Endodermal cell (in vitro differentiated cells): ENCODE measurements at places on chromosomes 11 and 22.

- DNase-seq = no peak
Measured at GRCh38 chr11:34586488-34587281, 34.2 kb upstream of the EHF start.

DNA sequence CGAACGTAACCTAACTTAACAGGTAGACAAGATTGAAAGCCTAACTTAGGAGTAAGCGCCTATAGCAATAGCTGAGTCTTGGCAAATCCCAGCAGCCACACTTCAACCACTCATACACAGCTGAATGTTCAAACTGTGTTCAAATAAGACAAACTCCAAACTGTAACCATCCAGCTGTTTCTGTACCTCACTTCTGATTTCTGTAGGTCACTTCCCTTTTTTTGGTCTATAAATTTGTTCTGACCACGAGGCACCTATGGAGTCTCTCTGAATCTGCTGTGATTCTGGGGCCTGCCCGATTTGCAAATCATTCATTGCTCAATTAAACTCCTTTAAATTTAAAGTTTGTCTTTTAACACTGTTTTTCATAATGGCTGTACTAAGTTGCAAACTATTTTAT lies 8.2 kb upstream of the TENM4 start:
- DNase-seq = no peak

DNA sequence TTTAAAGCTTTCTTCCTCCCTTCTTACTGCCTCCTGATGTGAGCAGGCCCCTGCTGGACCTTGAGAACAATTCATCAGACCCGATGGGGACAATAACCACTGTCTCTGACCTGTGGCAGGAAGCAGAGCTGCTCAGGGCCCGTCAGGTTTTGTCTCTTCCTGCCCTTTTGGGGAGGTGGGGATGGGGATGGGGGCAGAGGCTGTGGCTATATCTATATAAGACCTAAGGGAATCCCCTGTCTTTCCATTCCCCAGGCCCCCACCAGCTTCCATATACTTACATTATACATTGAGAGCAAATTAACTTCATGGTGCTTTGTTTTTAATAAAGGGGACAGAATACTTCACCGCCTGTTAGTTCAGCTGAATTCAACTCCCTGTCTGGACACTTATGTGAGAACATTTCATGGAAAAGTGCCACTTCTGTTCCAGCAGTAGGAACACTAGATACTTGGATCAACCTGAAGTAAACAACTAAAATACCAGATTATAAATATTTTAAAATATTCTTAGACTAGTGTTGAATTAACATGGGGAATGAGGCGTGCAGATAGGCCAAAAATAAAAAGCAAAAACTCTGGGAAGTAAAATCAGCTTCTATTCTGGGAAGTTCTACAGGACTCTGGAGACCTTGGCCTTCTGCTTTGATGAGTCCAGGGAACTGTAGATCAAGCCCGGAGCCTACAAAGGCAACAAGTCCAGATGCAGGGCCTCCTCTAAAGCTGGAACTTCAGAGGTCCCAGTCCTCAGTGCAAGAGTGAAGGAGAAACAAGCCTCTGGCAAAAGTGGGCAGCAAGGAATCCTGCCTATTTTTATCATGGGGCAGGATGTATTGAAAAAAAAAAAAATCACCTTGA lies 11.1 kb downstream of the ZP1 start:
- DNase-seq = no peak

DNA sequence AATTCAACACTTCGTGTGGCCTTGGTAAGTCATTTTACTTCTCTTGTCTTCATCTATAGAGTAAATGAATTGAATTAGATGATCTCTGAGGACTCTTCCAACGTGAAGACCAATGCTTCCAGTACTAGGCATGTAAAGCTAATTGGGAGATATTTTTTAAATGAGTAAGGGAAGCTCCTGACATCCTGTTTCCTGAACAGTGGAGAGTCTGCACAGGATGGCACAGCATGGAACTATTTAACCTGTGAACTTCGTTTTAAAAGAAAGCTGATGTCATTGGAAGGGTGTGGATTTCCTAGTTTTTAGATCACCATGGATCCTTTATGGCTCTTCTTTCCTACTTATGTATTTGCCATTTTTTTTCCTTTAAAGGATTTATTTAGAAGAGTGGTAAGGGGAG lies 48.4 kb upstream of the HSD17B12 start:
- no peak for DNase-seq
